ENCODE measurements at places on chromosomes 7 and 10.

- DNase-seq: peak; percentile 49
Measured at GRCh38 chr10:16717622-16718395, 99.4 kb downstream of the RSU1 start.

GRCh38 chr10:25455980-25456567 is 281.3 kb downstream of the GPR158 start:
- DNase-seq: no peak

DNA sequence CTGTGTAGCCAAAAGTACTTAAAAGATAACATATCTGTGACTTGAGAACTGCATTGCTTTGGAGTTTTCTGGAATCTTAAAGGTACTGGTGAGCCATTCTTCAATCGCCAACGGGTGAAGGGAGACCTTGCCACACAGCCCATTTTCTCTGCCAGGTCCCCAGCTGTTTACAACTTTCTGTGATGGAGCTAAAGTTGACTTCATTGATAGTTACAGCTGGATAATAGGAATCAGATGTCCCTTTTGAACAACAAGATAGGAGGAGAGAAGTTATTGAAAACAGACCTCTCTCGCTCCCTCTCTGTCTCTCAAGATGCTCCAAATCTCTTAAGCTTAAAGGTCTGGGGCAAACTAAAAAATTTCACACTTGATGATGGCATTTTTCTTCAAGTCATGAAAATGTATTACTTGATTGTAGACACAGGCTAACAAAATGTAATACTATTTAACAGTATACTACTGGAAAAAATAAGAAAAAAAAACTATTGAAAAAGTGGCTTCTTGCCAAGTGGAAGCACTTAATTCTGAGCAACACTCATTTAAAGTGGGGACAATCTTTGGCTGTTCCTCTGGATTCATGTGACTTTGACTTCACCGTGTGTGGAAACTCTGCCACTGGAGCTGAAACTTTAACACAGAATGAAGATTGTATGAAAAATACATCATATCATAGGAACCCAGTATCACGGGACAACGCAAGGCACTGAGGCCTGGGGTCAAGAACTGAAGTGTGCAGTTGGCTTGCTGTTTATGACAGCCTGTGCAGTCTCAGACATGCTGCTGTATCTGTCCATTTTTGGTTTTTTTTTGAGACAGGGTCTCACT is 78.4 kb upstream of the AFAP1L2 start:
- no peak for DNase-seq

DNA sequence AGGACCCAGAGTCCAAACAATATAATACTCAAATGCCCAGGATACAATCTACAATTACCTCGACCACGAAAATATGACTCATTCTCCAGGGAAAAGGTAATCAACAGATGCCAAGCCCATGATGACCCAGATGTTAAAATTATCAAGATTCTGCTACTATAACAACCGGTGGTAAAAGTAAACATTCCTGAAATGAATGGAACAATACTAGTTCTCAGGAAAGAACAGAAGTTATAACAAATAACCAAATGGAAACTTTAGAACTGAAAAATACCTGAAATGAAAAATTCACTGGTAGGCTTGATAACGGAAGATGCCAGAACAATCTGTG is 34.1 kb upstream of the GUSB start:
- no peak for DNase-seq

DNA sequence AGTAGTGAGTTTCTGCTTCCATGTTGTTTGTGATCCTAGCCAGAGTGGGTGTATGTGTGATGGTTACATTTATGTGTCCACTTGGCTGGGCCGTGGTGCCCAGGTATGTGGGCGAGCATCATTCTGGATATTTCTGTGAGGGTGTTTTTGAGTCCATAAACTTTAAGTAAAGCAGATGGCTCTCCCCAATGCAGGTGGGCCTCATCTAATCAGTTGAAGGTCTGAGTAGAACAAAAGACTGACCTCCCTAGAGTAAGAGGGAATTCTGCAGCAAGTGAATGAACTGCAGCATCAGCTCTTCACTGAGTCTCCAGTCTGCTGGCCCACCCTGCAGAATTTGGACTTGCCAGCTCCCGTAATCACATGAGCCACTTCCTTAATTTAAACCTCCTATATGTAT is 571.9 kb downstream of the ACTR3B start:
- DNase-seq: no peak

- DNase-seq: no peak
Measured at GRCh38 chr10:69071610-69072009, 16.3 kb upstream of the SRGN start.

- no peak for DNase-seq
Measured at GRCh38 chr10:8402576-8402975, 348.1 kb downstream of the GATA3 start.

- DNase-seq: peak; percentile 60
Measured at GRCh38 chr7:73560109-73560835, 2.8 kb upstream of the BCL7B start.

DNA sequence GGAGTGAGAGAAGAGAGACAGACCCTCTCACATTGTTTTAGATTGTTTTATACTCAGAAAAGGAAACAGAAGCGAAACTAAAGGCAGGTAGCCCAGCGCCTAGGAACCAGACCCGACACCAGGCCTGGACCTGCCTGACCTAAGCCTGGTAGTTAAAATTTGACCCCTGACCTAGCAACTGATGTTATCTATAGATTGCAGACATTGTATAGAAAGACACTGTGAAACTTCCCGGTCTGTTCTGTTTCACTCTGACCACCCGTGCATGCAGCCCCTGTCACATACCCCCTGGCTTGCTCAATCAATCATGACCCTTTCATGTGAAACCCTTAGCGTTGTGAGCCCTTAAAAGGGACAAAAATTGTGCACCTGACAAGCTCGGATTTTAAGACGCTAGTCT is 31.6 kb downstream of the VIPR2 start:
- no peak for DNase-seq

- no peak for DNase-seq
Measured at GRCh38 chr10:114334301-114334700, 70.0 kb downstream of the AFAP1L2 start.

DNA sequence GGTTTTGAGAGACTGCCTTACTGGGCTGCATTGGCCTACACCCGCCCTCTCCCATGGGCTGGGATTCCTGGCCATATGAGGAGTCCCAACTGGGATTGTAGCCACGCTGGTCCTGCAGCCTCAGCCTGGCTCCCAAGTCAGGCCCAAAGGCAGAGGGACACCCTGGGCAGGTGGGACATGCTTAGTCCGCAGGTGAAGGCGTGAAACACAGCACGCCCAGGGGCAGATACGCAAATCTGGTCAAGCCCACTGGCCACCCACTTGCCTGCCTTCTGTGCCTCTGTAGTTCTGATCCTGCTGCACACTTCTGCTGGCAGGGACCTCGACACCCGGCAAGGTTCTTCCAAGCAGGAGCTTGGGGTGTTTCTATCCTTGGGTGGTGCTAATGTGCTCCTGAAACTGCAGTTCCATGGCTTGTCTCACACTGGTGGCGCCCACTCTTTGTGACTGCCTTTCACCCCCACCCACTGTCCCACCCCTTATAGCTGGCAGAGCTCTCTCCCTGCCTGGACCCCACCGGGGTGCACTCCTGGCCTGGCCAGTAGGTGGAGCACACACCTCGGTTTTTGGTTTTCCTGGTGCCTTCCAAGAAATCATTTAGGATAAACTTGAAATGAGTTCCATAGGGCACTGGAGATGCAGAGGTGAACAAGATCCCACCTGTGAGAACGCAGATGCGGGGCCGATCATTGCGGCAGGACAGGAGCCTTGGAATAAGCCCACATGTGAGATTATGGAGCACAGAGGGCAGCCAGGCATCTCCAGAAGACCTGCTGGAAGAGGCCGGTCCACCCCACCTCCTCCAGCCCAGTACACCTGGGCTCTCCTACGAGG is 47.9 kb downstream of the MKI67 start:
- no peak for DNase-seq

DNA sequence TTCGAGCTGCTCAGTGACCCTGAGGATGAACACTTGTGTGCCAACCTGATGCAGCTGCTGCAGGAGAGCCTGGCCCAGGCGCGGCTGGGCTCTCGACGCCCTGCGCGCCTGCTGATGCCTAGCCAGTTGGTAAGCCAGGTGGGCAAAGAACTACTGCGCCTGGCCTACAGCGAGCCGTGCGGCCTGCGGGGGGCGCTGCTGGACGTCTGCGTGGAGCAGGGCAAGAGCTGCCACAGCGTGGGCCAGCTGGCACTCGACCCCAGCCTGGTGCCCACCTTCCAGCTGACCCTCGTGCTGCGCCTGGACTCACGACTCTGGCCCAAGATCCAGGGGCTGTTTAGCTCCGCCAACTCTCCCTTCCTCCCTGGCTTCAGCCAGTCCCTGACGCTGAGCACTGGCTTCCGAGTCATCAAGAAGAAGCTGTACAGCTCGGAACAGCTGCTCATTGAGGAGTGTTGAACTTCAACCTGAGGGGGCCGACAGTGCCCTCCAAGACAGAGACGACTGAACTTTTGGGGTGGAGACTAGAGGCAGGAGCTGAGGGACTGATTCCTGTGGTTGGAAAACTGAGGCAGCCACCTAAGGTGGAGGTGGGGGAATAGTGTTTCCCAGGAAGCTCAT is 1.1 kb downstream of the DDIT4 start:
- DNase-seq: no peak
